ENCODE measurements at places on chromosomes 11 and 22.
A peak's percentile ranks its signal among the peaks of the same experiment; 100 is the strongest.

DNA sequence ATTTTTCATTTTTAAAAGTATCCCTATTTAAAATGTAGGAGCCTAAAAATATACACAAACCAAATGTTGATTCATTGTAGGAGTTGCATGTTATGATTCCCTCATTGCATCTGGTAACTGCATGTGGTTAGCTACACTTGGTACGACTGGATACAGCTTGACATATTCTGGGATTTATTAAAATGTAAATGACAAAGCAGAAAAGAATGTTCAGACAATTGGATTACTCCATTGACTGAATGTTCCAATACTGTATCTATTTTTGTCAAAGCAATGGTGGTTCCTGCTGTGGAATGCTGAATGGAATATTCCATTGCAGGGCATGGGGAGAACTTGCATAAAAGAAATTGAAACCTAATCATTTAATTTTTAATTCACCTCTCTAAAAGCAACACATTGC is 30.8 kb downstream of the BLID start:
- DNase-seq, result no peak

- DNase-seq, result no peak
Observed at GRCh38 chr11:35919244-35919643, 24.6 kb upstream of the LDLRAD3 start.

DNA sequence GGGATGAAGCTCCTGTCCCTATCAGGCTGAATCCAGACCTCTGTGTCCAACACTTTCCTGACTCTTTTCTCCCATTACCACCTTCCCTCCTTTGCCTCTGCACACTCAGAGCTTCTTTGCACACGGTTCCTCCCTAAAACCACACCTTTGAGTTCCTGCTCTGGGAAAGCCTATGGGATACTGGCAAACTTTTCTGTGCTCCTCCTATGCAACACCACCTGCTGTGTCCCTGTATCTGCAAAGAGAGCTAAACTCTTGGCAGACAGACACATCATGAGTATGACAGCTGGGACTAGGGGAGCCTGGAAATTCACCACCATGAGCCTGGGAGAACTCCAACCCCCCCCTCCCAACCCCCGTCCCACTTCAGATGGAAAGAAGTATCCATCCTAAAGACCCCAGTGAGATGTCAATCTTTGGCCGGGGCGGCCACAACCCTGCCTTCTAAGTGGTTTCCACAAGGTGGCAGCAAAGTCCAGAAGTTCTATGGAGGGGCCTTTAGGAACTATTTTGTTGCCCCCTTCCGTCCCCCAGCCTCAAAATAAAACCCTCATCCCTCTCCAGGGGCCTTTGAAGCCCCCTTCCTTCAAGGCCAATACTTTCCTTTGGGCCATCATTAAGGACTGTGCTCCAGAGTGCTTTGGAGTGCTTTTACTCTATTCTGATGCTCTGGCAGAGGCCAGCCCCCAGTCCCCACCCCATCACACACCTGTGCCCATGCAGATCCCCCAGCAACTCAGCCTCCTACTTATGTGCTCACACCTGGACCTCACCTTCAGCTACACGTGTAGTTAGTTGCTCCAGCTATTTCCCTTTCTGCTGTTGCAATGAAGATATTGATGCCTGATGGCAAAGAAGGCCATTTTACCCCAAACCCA is 19.4 kb downstream of the HTR3A start:
- peak; percentile 14 for DNase-seq

- no peak for DNase-seq
Observed at GRCh38 chr11:128904656-128905344, 13.6 kb downstream of the KCNJ5 start.

DNA sequence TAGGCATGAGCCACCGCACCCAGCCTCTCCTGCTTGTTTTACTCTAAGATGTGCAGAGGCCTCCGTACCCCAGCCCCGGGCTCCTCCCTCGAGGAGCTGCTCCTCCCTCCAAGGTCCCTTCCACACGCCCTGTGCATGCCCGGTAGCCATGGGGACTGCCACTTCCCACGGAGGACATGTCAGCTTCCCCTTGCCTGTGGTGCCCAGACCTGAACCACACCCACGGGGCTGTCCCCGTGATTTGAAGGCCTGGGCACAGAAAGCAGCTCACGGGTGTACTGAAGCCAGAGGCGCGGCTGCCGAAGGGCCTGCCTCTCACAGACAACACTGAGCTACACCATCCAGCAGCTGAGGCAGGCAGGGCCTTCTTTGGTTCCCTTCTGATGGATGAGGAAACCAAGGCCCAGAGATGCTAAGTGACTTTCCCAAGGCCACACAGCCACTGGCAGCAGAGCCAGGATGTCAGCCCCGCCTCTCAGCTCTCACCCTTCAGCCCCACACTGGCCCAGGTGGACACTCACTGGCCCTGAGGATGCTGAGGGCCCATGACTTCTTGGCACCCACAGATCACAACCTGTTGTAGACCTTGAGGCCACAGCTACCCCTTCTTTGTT is 7.3 kb downstream of the INS start:
- DNase-seq, result no peak

DNA sequence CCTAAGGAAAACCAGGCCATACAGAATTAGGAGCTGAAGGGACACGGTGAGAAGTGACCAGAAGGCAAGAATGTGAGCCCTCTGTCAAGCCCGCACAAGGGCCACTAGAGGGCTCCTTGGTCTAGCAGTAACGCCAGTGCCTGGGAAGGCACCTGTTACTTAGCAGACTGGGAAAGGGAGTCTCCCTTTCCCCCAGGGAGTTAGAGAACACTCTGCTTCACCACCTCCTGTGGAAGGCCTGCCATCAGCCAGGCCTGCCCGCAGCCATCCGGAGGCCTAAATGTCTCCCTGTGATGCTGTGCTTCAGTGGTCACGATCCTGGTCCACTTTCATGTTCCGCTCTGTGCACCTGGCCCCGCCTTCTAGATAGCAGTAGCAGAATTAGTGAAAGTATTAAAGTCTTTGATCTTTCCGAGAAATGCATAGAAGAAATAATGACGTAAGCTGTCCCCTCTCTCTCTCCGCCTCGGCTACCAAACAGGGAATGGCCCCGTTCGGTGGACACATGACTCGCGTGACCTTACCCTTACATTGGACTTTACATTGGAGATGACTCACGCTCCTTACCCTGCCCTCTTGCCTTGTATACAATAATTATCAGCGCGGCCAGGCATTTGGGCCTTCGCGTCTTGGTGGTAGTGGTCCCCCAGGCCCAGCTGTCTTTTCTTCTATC is 10.7 kb upstream of the GSTP1 start:
- peak; percentile 33 for DNase-seq

GRCh38 chr11:116808262-116809175 is 14.6 kb downstream of the APOA4 start:
- DNase-seq, result no peak

DNA sequence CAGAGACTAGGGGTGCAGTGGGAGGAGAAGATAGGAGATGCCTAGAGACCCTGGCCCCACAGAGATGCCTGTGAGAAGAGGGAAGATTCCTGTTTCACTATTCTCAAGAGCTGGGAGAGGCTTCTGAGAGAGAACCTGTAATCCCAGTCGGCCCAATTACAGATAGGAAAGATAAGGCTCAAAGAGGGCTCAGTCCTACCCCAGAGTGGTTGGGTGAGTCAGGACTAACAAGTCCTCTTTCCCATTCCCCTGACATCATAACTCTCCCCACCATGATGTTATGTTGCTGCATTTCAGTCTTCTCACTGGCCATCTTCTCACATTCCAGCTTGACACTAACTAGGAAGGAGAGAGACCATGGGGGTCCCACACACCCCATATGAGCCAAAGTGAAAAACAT is 17.9 kb downstream of the ARHGEF12 start:
- no peak for DNase-seq

DNA sequence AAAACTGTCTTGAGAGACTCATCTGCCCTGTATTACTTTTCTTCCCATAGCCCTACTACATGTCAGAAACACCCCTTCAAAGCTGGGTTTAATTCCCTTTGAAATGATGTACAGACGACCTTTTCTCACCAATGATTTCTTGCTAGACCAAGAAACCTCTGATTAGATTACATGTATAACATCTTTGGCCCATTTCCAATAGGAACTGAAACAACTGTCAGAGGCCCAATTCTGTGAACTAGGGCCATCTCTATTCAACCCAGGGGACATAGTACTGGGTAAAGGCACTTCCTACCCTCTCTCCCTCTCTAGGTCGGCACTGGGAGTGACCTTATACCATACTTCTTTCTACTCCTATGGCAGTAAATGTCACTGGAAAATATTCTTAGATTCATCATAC is 19.4 kb downstream of the NPAT start:
- no peak for DNase-seq

DNA sequence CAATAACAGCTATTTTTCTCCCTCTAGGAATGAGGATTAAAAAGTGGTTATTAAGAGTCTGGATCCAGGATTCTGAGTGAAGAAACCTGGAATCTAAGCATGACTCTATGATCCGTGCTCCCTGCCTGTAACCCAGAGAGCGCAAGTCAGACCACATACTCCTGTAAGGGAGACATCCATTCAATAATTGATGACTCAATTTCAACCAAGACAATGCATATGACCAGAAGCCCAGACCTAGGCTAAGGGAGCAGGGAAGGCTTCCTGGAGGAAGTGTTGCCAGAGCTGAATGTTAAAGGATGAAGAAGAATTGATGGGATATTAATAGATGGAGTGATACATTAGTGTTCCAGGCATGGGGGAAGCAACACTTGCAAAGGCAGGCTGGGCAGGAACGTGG is 13.8 kb upstream of the PAMR1 start:
- no peak for DNase-seq

- DNase-seq, result no peak
Observed at GRCh38 chr11:66044757-66045156, 4.2 kb downstream of the GAL3ST3 start.

- no peak for DNase-seq
Observed at GRCh38 chr11:34637303-34637702, 16.4 kb downstream of the EHF start.

- no peak for DNase-seq
Observed at GRCh38 chr11:122732342-122733315, 77.1 kb downstream of the UBASH3B start.

- no peak for DNase-seq
Observed at GRCh38 chr11:327581-327923, 6.9 kb upstream of the IFITM3 start.

GRCh38 chr11:121576531-121576930 is 123.8 kb upstream of the SORL1-AS1 start:
- no peak for DNase-seq

DNA sequence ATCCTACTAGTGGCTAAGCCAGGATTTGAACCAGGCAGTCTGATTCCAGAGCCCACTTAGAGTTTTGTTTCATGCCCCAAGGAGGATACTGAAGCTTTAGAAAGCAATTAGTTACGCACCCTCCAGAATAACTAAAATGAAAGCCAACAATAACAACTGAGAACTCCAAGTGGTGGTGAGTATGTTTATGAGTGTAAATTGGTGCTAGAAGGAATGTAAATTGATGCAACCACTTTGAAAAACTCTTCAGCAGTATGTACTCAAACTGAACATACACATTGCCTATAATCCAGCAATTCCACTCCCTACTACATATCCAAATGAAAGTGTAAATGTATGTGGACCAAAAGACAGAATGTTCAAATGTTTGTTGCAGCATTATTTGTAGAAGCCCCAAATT is 6.7 kb upstream of the ARL14EP start:
- no peak for DNase-seq

- DNase-seq, result no peak
Observed at GRCh38 chr11:129412494-129412893, 36.8 kb downstream of the BARX2 start.

DNA sequence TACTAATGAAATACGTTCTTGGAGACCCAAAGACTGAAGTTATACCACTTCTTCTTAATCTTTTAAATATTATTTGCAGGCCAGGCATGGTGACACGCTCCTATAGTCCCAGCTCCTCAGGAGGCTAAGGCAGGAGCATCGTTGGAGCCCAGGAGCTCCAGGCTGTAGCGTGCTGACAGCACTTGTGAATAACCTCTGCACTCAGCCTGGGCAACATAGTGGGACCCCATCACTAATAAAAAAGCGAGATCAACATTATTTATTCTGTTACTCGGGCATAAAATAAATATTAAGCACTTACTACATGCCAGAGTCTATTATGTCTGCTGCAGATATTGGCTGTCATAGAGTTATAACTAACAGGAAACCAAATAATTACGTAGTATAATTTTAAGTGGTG is 720 bp upstream of the MED17 start:
- no peak for DNase-seq

DNA sequence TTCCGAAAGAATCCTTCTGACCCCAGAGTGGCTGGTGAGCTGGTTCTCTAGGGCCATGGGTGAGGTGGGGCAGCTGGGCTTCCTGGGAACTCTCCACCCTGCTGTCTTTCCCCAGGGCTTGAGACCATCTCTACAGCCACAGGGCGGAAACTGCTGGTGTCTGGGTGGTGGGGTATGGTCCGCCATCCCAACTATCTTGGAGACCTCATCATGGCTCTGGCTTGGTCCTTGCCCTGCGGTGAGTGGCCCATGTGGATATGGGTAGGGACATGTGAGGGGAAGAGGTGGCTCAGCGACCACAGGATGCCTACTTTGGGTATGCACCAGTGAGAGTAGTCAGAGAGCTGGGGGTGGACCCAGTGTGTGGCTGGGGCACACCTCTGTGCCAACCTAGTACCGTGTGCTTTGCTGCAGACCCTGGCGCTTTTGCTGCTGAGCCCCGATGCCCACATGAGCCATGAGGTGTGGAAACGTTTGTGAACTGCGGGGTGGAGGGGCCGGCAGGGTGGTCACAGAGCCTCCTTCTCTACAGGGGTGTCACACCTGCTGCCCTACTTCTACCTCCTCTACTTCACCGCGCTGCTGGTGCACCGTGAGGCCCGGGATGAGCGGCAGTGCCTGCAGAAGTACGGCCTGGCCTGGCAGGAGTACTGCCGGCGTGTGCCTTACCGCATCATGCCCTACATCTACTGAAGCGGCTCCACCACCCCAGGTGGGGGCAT is 2.0 kb downstream of the ZNHIT2 start:
- no peak for DNase-seq

GRCh38 chr11:43116071-43116470 is 195.7 kb upstream of the API5 start:
- DNase-seq, result no peak

- no peak for DNase-seq
Observed at GRCh38 chr11:129374993-129375750, 476 bp upstream of the BARX2 start.

DNA sequence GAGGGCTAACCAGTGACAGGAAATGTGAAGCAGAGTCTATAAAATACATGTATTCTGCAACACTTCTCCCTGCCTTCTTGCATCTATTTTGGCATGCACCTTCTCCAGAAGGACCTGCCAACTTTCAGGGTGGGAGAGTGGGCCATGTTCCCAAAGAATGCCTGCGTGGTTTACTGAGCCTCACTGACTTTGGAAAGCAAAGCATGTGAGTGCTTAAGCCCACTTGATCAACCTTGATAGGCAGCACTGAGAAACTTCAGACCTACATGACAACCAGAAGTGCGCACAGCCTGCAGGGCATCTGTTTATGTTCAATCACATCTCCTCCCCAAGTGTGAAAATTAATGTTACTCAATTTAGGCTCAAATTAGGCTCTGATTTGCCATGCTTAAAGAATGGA is 69.2 kb downstream of the AMOTL1 start:
- DNase-seq, result no peak

GRCh38 chr11:108754901-108755625 is 90.2 kb downstream of the DDX10 start:
- DNase-seq, result no peak
